Amniotic stem cell (primary cell): ENCODE measurements at places on chromosomes 5 and 9.

- DNase-seq: no peak
Measured at GRCh38 chr5:145294331-145294730, 540.8 kb downstream of the PRELID2 start.

GRCh38 chr9:20217596-20217995 lies 404.7 kb downstream of the MLLT3 start:
- DNase-seq: no peak

DNA sequence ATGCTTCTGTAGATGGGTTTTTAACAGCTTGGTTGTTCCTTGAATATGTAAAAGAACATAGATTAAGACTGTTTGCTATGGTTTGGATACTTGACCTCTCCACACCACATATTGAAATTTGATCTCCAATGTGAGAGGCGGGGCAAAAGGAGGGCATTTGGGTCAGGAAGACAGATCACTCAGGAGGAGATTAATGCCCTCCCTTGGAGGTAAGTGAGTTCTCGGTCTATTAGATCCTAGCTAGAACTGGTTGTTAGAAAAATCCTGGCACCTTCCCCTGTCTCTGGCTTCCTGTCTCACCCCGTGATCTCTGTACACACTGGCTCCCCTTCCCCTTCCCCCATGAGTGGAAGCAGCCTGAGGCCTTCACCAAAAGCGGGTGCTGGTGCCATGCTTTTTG lies 281.1 kb upstream of the ANKRD55 start:
- DNase-seq: no peak

DNA sequence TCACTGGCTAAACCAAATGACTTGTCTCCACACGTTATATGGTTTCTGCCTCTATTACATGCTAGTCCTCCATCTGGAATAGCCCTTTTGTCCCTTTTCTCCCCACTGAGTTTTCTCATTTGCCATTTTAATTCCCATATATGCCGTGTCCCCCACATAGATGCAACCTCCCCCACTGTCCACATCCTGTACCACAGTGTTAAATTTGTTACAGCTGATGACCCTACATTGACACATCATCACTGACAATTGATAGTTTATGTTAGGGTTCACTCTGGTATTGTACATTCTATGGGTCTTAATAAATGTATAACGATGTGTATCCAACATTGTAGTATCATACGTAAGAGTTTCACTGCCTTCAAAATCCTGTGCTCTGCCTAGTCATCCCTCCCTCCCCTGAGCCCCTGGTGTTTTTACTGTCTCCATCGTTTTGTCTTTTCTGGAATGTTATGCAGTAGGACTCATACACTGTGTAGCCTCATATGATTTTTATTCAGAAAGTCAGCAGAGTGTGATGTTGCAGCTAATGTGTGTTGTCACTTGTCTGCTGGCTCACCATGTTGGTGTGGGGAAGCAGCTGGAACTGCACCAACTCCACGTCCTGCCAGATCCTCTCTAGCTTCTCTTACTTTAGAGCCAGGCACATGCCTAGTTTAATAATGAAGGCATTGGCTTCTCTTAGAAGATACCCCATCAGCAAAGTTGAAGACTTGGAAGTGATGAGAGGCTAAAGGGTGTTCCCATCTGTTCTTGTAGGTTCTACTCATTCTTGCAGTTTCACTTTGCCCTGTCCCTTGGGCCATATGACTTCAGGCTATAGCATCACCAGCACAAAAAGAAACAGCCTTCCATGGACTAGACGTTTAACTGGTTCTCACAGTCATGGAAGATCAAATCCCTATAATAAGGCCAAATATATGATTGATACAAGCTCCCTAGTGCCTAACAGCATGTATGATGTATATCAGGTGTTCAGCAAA lies 30.2 kb downstream of the LRRC70 start:
- DNase-seq: no peak

GRCh38 chr9:76652894-76653293 lies 111.3 kb upstream of the PCA3 start:
- DNase-seq: no peak

DNA sequence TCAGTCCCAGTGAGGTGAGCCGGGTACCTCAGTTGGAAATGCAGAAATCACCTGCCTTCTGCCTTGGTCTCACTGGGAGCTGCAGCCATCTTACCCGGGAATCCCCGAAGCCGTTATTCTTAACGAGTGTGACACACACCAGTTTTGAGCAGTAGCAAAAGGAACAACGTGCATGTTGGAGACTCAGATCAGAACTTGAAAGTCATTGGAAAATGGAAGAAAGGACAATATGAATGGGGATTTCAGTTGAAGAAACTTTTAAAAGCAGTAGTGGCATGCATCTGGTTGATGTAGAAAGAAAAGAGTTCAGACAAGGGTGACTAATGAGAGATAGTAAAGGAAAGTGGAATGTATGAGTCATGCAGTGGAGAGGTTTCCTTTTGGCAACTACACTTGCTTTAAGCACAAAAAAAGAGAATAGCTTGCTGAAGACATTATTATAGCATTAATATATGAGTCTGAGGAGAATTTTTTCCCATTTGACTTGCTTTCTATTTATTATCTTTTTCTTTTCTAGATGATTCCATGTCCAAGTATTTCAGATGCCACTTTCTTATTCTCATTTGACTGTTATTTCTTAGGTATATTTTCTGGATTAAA lies 44.4 kb upstream of the ANKDD1B start:
- DNase-seq: peak; percentile 87

GRCh38 chr9:15389173-15389572 lies 33.5 kb upstream of the SNAPC3 start:
- DNase-seq: no peak

GRCh38 chr9:111429175-111429574 lies 55.0 kb downstream of the ECPAS start:
- no peak for DNase-seq

GRCh38 chr9:21813575-21814473 lies 11.4 kb downstream of the MTAP start:
- peak; percentile 75 for DNase-seq

- DNase-seq: no peak
Measured at GRCh38 chr9:99614341-99614740, 207.3 kb upstream of the NR4A3 start.

DNA sequence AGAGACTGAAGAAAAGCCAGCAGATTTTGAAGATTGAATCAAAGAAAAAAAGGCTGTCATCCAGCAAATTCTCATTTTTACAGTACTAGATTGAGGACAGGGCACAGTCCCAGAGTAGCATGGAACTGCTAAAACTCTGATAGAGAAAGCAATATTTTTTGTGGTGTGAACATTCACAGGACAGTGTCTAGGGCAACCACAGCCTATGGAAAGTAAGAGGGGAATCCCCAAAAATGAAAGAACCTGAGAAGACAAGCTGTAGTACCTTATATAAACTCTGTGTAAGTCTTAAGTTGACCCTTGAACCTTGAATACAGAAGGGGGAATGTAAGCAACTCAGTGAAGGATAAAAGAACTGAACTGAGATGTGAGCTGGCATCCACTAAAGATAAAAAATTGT lies 540.3 kb downstream of the HINT1 start:
- DNase-seq: no peak
